ENCODE measurements at places on chromosomes 12 and 14. TPM values are rescaled to one million over a fixed set of nuclear protein-coding genes. Genes with fewer than 3 reads are reported as not detected.
A peak's percentile ranks its signal among the peaks of the same experiment; 100 is the strongest.

- DNase-seq: no peak
Observed at GRCh38 chr12:130546494-130546893, 169.6 kb downstream of the RIMBP2 start.

DNA sequence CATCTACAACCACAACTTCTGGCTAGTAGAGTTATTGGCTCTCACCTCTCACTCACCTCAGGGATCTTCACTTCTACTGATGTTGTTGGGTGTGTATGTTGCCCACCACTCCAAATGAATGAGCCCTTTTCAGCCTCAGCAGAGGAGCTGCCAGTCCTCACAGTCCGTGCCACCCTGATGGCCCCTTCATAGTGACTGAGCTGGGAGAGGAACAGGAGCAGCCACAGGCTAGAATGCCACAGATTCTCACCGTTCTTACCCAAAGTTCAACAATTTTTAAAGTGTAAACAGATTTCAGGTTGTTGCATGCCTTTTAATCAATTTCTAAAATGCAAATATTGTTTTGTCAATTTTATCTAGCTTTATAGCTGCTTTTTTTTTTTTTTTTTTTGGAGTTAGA lies 74.5 kb upstream of the DNM1L start:
- no peak for DNase-seq

DNA sequence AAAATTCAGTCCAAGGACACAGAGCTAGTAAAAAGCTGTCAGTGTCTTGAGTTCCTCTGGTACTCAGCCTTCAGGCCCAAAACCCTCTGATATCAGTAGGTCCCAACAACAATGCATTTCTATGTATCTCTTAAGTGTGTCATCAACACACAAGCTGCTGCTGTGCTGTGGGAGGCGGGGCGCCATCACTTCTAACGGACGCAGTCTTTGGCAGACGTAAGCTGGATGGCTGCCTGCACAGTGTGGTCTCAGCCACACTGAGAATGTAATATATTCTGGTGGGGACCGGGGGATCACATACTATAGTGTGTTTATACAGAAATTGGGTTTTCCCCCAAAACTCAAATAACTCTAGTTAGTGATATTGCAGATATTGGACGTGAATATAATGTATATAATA lies 123.9 kb downstream of the SUDS3 start:
- DNase-seq: no peak

Gene KRT82
- total RNA-seq: not detected

Gene KRT77
- total RNA-seq: not detected

- no peak for DNase-seq
Observed at GRCh38 chr12:48198672-48198971, 4.5 kb downstream of the OR10AD1 start.

- no peak for DNase-seq
Observed at GRCh38 chr12:20451761-20452160, 83.4 kb downstream of the PDE3A start.

Gene SLC6A15
- total RNA-seq: 0.30 TPM

Gene TAMALIN
- total RNA-seq: 2.0 TPM

DNA sequence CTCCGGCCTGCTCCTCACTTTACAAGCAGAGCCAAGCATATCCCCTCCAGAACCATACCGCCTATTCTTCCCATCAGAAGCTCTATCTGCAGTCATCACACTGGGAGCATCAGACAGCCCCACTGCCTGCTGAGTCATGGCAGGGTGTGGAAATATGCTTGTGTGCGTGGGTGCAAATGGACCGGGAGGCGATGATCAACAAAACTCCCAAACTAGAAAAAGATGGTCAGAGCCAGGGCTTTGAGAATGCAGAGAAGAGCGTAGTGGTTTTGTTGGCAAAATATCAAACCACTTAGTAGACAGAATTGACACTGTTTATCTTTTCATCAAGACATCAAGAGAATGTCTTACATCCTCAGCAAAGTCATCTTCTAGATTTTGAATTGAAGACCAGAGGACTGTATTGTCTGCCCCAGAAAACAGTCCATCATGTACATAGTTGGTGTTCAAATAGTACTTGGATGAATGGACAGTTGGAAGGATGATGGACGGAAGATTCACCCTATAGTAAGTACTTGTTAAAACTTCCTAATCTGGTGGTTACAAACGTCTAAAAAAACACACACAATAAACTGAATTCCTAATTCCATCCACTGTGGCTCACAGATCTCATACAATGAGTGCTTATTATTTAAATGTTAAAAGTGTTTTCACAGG lies 54.9 kb downstream of the VWF start:
- DNase-seq: peak; percentile 81

- no peak for DNase-seq
Observed at GRCh38 chr12:56202366-56202765, 13.1 kb upstream of the SMARCC2 start.

DNA sequence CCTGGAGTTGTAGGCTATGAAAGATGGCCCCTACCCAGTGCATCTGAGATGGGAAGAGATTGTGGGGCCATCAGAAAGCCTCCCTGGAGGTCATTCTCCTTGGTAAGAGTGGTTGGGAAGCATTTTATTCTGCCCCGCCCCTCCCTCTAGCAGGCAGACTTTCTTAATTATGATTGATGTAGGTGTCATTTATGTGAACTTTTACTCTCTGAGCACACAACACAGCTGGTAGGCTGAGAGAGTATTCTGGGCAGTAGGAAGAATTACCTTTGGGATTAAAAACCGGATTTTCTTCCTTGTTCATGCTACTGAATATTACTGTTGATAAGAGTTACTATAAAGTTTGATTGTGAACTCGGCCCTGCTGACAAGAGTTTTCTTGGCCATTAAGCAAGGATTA lies 266.8 kb downstream of the TTC6 start:
- no peak for DNase-seq

DNA sequence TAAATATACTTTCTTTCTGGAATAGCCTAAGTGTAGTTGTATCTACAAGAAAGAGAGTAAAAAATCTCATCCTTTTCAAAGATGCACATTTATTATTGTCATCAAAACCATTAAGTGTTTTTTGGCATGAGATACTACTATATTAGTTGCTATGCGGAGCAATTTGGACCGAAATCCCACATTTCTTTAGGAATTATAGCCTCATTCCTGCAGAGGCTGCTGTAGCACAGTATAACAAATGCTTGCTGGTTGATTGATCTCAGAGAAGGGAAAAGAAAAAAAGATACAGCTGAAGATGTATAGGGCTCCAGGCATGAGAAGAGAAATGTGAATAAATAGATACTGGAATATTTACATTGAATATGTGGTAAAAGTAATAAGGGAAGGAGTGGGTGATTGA lies 36.0 kb downstream of the RHOJ start:
- DNase-seq: no peak

GRCh38 chr12:12207746-12208145 lies 59.1 kb downstream of the LRP6 start:
- DNase-seq: no peak

DNA sequence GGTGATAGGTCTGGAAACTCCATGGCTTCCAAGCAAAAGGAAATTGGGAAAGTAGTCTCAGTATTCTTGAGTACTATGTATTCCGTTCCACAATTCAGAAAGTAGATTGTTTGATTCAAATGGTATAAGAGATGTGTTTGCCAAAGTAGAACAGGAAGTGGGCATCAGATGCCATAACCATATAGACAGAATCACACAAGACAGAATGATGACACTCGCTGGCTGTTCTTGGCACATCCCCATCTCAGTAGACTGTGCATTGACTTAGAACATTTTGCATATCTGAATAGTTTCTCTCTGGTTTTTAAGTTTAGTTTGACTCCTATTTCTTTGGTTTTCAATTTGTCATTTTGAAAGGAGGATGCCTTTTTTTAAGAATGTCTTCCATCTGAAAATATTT lies 221.1 kb upstream of the RGS6 start:
- no peak for DNase-seq

DNA sequence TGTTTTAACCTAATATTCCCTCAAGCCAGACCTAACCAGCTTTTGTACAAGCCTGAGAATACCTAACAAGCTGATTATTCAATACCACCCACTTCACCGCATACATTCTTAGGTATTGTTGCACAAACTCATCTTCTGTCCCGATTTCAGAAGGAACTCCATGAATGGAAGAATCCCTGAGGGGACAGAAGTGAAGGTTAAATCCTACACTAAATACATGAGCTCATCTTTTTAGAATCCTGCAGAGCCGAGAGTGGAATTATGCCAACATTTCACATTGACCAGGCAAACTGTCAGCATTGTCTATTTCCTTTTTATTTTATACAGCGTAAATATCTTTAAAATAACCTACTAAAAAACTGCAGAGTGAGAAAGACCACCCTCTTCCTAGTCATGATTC lies 140.7 kb upstream of the PRICKLE1 start:
- DNase-seq: no peak

GRCh38 chr12:63294327-63294632 lies 143.3 kb upstream of the AVPR1A start:
- peak; percentile 64 for DNase-seq

Gene CELA1
- total RNA-seq: not detected

Gene TMEM30B
- not detected for total RNA-seq

GRCh38 chr12:75969768-75970167 lies 61.8 kb downstream of the PHLDA1 start:
- no peak for DNase-seq

DNA sequence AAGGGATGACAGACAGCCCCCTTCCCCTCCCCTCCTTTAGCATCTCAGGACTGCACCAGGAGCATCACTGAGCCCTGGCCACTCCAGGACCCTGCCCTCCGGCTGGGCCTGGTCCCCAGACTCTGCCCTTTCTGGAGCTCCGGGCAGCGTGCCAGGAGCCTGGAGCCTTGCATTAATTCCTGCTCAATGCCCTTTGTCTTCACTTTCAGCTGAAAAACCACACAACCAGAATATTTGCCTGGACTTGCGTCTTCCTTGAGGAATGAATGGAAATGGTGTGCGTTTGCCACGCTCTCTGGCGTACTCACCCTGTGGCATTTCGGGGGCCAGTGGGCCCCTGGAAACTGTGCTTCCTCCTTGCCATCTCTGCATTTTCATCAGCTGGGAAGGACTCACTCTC lies 8.5 kb upstream of the RFLNA start:
- no peak for DNase-seq

DNA sequence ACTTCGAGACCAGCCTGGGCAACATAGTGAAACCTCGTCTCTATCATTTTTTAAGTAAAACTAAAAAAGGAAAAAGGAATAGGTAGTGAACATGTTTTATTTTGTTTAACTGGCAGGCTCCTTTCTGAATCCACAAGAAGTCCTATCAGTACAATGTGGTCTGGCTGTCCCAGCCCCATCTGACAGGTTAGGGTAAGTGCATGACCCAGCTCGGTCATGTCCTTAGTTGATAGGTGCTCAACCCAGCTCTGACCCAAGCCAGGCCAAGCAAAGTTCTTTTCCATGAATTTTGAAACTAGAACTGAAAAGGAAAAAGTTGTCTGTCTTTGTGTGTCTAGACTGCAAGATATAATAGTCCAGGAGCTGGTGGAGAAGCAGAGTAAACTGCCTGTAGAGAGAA lies 4.7 kb upstream of the NRDE2 start:
- DNase-seq: no peak

DNA sequence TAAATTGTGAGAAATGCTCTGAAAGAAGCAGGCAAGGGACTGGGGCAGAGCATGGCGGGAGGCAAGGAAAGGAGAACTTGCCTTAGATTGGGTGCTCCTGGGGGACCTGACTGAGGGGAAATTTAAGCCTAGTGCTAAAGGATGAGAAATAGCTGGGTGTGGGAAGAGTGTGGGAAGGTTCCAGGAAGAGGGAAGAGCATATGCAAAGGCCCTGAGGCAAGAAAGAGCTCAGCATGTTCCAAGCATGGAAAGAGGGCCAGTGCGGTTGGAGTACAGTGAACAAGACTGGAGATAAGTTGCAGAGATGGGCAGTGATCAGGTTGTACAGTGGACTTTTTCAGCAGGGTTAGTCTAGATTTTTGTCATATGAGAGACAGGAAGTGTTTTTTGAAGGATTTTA lies 9.0 kb downstream of the CLSTN3 start:
- DNase-seq: no peak

- DNase-seq: no peak
Observed at GRCh38 chr12:49979791-49980190, 7.0 kb downstream of the AQP6 start.

- DNase-seq: no peak
Observed at GRCh38 chr12:108784270-108784669, 53.0 kb upstream of the CORO1C start.
